ENCODE measurements at places on chromosomes 5 and 9.

GRCh38 chr9:31585158-31585557, 799.3 kb upstream of the ACO1 start:
- H3K36me3 ChIP-seq = no peaks in the 10 kb centered on the region
- DNase-seq = no peak
- H3K4me1 ChIP-seq = no peaks in the 10 kb centered on the region
- H3K27ac ChIP-seq = no peak overlapping the region
- H3K27me3 ChIP-seq = no peaks in the 10 kb centered on the region

DNA sequence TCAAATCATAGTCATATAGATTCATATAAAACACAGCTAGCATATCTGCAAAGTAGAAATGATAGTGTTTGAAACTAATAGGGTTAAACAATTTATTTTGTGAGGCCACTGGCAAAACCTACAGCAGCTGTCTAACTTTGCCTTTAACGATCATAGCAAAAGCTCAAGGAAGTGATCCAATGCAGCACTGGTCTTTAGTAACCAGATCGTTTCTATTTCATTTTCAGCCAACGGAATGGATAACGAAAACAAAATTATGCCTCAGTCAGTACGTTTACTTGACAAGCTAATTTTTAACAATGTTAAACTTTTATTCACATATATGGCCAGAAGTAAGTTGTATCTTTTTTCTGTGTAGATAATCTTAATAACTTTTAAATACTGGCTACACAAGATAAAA, 17.7 kb downstream of the MLLT3 start:
- H3K27me3 ChIP-seq = no peaks in the 10 kb centered on the region
- peaks cover 5% of the 10 kb centered on the region for H3K36me3 ChIP-seq
- peak overlapping the region; percentile 56 for H3K4me3 ChIP-seq
- peaks cover 72% of the 10 kb centered on the region for H3K4me1 ChIP-seq
- H3K27ac ChIP-seq = no peak overlapping the region

DNA sequence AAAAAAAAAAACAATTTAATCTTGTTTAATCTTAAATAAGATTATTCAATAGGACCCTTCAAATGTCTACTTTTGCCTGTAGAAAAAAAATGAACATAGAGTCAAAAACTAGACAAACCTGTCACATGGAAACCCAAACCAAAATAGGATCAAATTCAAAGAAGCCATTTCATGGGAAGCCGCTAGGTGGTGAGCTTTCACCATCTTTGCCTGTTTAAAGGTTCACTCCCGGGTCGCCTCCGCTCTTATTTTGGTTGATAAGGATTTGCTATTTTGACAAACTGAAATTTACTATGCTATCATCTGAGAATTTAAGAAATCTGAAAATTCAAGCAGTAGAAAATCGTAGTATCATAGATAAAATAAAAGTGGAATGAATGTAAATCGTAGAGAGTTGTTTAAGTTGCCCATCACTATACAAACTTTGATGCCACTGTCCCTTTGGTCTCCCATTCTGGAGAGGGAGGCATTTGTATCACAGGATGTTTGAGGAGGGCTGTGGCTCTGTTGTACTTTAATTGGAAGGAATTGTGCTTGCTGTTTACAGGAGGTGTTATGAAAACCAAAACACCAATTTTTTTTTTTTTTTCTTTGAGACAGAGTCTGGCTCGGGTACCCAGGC, 43.5 kb upstream of the DNAH5 start:
- no peaks in the 10 kb centered on the region for H3K4me1 ChIP-seq
- peaks cover 4% of the 10 kb centered on the region for H3K27me3 ChIP-seq
- no peak overlapping the region for H3K4me3 ChIP-seq
- no peaks in the 10 kb centered on the region for H3K36me3 ChIP-seq
- peak; percentile 61 for DNase-seq

DNA sequence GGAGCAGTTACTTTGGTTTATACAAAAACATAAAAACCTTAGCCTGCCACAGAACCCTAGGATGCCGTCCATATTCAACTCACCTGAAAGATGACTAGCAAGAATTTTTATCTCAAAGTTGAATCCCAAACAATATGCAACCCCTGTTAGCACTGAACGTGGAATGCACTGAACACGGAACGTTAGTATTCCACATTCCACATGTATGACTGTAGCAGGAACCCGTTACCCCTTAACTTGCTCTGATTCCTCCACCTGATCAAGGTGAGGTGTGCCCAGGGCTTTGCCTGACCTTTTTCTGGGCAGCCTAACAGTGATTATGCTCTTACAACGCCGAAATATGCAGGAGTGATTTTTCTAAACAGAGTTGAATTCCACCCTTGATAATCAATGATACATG, 43.7 kb downstream of the AK8 start:
- no peak overlapping the region for H3K27ac ChIP-seq
- DNase-seq = no peak
- H3K4me1 ChIP-seq = no peaks in the 10 kb centered on the region
- H3K36me3 ChIP-seq = no peaks in the 10 kb centered on the region

GRCh38 chr5:113082547-113082905, 105.9 kb downstream of the DCP2 start:
- no peak for DNase-seq
- no peaks in the 10 kb centered on the region for H3K4me1 ChIP-seq
- H3K4me3 ChIP-seq = no peak overlapping the region
- H3K27me3 ChIP-seq = no peaks in the 10 kb centered on the region
- peaks cover under 1% of the 10 kb centered on the region for H3K36me3 ChIP-seq

DNA sequence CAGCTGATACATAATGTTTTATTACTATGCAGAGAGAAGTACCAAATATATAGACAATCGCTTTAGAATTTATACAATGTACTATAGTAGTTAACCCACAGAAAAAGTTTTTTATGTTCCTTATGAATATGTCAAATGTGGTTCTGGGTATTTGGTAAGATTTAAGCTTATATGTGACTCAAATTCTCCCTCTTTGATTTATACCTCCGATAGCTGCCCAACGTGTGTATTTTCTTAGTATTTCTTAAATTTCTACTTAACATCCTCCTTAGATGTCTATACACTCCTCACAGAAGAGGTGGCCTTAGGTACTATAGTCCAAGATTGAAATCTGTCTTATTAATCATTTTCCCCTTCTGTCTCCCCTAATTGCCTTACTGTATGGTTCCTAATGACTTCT, 138.6 kb upstream of the TNFAIP8 start:
- H3K4me1 ChIP-seq = no peaks in the 10 kb centered on the region
- no peak overlapping the region for H3K4me3 ChIP-seq
- H3K27ac ChIP-seq = no peak overlapping the region
- DNase-seq = no peak
- no peaks in the 10 kb centered on the region for H3K36me3 ChIP-seq

DNA sequence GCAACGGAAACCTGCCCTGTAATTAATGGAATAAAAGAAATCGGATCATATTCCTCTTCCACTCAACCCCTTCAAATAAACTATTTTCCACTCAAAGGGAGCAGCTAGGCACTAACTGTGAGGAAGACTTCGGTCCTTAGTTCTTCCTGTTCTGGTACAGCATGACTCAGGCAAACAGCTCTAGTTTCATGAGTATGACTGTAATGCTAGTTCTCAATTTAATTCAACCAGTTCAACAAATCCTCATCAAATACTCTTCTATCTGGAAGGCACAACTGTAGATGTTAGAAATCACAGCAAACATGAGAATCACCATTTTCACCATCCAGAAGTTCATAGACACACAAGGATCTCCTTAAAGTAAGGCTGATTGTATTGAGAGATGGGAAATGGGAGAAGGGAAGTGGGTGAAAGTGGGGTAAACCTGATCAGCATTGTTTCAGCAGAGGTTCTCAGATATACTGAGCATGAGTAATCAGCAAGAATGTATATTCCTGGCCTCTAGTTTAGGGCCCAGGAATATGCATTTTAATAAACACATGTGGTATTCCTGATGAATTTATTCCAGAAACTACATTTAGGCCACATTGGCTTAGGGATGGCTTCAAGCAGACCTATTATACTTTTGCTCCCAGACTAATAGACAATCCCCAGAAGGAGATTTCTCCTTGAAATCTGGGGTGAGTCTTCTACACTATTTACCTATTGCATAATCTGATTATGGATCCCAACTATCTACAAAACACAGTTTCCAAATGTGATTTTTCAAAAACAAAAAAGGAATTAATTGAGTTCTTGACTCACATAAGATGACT, 141.1 kb upstream of the SLC12A2 start:
- no peak overlapping the region for H3K4me3 ChIP-seq
- H3K27me3 ChIP-seq = no peaks in the 10 kb centered on the region
- H3K36me3 ChIP-seq = no peaks in the 10 kb centered on the region
- no peak for DNase-seq

- no peak overlapping the region for H3K4me3 ChIP-seq
- peak; percentile 52 for DNase-seq
- no peaks in the 10 kb centered on the region for H3K27me3 ChIP-seq
- no peaks in the 10 kb centered on the region for H3K4me1 ChIP-seq
- no peaks in the 10 kb centered on the region for H3K36me3 ChIP-seq
- H3K27ac ChIP-seq = no peak overlapping the region
These were observed 50.6 kb upstream of the UBTD2 start for GRCh38 chr5:172334196-172334595.

DNA sequence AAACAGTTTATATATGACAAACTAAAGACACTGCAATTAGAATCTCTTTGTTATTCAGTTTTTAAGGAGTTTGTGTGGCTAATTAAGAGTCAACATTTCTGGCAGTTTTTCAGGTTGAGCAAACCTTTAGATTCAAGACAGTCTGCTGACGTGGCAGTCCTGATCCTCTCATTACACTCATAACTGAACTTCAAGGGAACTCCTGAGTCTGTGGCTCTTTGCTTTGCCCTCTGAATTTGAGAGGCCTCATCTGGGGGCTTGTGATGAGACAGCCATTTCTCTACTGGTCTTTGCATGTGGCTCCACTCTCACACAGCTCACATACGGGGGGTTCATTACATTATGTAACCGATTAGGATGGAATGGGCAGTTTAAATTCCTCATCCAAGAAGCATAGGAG, 182.9 kb upstream of the MEF2C start:
- peaks cover 3% of the 10 kb centered on the region for H3K4me1 ChIP-seq
- no peak overlapping the region for H3K4me3 ChIP-seq
- H3K36me3 ChIP-seq = no peaks in the 10 kb centered on the region
- DNase-seq = peak; percentile 20

GRCh38 chr5:171961117-171961516, 45.3 kb downstream of the FBXW11 start:
- H3K4me1 ChIP-seq = peaks cover 92% of the 10 kb centered on the region
- H3K27me3 ChIP-seq = no peaks in the 10 kb centered on the region
- H3K4me3 ChIP-seq = no peak overlapping the region
- peak overlapping the region; percentile 72 for H3K27ac ChIP-seq

- no peak for DNase-seq
- no peaks in the 10 kb centered on the region for H3K36me3 ChIP-seq
- H3K4me1 ChIP-seq = no peaks in the 10 kb centered on the region
- no peak overlapping the region for H3K27ac ChIP-seq
- no peaks in the 10 kb centered on the region for H3K27me3 ChIP-seq
These were observed 177.1 kb downstream of the NFIB start for GRCh38 chr9:14136646-14137370.

GRCh38 chr9:63816751-63817621, 1468.0 kb downstream of the FOXD4L5 start:
- H3K4me3 ChIP-seq = peak overlapping the region; percentile 56
- peaks cover 16% of the 10 kb centered on the region for H3K4me1 ChIP-seq
- peak; percentile 82 for DNase-seq
- peaks cover 7% of the 10 kb centered on the region for H3K36me3 ChIP-seq

DNA sequence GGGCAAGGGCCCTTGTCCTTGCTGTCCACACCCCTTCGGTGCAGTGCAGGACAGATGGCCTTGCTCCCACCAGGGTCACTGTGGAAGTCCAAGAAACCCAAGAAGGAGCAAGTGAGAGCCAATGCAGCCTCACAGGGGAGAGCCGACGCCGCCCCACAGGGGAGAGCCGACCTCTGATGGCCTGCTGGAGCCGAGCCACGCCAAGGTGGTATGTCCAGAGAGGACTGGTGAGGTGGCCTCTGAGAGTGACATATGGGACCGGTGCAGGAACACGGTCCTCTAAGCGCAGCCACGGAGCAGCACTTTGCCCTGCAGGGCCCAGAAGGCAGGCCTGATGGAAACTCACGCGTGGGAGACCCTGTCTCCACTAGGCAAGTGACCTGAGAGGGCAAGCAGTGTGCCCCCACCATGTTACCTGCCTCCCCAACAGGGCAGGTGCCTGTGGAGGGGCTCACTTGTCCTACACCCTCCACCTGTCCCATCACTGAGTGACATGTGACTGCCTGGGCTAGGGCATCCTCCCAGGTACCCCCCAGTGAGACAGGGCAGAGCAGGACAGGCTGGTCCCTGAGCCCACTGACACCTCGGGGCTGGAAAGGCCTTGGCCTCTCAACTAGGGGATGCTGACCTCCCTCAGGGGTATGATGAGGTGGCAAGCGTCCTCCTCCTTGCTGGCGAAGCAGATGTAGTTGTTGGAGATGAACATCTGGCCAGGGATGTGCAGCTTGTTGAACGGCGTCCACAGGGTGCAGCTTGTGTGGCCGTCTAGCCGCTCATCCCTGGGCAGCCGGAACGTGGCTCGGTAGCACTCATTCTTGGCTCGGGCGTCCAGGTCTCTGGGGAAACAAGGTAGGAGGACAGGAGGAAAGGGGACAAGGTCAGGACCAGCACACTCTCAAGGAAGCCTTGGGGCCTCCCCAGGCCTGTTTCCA, 16.7 kb downstream of the TBC1D9B start:
- peaks cover 39% of the 10 kb centered on the region for H3K36me3 ChIP-seq
- H3K27me3 ChIP-seq = no peaks in the 10 kb centered on the region
- no peak overlapping the region for H3K27ac ChIP-seq
- H3K4me1 ChIP-seq = no peaks in the 10 kb centered on the region
- DNase-seq = no peak
- H3K4me3 ChIP-seq = no peak overlapping the region

DNA sequence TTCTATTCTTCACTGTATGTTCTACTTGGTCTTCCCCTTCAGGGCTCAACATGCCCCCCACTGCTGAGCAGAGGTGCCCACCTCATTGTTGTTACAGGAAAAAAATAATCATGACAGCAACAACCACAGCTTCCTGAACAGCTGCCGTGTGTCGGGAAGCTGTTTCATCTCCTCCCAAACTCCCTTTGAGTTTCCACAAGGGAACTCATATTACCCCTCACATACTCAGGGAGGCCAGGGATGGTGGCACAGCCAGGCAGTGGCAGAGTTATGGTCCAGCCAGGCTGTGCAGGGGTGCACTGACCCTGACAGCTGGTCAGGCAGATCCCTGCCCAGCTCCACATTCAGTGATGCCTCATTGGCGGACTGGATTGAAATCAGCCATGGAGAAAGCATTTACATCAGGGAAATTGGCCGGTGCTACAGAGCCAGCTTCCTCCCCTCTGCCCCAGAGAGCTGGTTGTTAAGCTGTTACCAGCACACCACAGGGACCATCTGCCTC, 37.3 kb downstream of the SARDH start:
- no peaks in the 10 kb centered on the region for H3K27me3 ChIP-seq
- DNase-seq = peak; percentile 13
- peaks cover 6% of the 10 kb centered on the region for H3K36me3 ChIP-seq
- peak overlapping the region; percentile 81 for H3K4me3 ChIP-seq
- H3K27ac ChIP-seq = peak overlapping the region; percentile 97

DNA sequence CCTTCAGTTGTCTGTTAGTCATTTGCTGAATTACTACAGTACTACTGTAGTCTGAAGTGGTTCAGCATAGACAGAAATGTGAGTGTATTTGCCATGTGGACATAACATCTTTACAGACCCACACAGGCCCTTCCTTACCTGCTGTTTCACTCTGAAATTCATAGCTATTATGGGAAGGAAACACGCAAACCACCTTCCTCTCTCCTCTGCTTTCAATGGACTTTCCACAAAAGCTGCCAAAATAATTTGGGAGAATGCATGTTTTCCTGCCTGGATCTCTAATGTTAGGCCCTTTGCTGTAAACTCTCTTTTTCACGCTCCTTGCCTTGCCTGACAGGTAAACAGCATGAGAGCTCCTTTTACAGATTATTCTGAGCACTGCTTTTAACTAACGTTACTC, 294.0 kb downstream of the GLIS3 start:
- no peak overlapping the region for H3K27ac ChIP-seq
- H3K27me3 ChIP-seq = peaks cover 3% of the 10 kb centered on the region
- H3K36me3 ChIP-seq = no peaks in the 10 kb centered on the region
- no peaks in the 10 kb centered on the region for H3K4me1 ChIP-seq
- no peak for DNase-seq
